CD4-positive, CD25-positive, alpha-beta regulatory T cell (primary cell): ENCODE measurements at places on chromosomes 1 and 21.

- DNase-seq = no peak
Observed at GRCh38 chr1:24276791-24277190, 42.4 kb upstream of the GRHL3 start.

DNA sequence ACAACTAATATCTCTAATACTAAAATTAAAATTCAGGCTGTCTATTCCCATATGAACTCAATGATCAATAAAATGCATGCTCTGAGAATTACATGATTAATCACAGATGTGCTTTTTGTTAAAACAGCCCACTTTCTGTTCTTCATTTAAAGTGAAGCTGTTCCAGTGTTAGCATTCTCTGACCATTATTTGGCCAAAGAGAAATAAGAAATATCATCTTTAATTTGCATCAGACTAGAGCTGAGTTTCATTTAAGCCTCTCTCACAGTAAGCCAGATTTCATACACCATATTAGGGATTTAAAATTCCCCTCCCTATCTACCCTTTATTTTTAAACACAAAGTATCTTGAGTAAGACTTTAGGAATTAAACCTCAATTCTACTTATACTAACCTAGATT, 261.6 kb downstream of the TPR start:
- no peak for DNase-seq

DNA sequence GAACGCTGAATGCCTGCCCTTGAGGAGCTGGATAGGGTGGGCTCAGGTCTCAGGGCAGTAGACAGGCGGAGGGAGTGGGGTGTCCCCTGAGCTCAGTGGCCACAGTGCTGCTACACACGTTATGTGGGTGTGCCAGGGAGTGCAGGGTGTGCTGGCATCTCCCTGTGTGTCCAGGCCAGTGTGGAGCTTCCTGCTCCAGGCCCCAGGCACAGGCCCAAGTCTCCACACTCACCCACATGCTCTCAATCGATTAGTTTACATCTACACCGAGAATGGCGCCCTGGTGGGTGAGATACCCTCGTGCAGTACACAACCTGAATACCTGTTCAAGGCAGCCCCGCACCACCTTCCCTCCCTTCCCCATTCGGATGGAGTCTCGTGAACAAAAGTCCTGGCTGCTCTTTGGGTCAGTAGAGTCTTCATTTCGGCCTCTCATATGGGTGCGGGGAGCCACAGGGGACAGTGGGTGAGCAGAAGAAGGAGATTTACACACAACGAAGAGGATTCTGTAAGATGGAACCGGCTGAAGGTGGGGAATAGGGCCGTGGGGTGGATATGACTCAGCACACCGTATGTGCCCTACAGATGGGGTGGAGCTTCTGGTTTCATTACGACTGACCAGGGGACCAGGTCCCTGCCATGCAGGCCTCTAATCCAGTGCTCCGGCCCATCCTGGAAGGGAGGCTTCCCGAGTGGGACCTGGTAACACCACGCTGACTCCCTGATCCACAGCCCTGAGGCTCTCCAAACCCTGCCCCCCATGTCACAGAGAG, 93.3 kb downstream of the SPSB1 start:
- DNase-seq = no peak

- no peak for DNase-seq
Observed at GRCh38 chr21:44706706-44707581, 4.4 kb downstream of the TSPEAR start.

DNA sequence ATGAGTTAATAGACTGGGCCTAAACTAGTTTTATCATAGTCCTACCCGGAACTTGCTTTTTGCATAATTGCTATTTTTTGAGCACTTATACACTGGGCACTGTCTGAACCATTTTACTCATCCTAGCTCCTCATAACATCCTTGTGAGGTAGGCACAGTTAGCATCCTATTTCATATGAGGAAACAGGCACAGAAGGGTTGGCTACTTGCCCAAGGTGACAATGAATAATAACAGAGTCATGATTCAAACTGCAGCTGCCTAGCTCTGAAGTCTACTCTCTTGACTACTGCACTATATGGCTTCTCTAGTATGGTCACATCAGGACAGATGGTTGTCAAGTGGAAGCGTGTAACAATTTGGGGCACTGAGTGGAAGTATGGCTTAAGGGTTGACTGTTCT, 18.2 kb upstream of the RC3H1 start:
- DNase-seq = no peak

DNA sequence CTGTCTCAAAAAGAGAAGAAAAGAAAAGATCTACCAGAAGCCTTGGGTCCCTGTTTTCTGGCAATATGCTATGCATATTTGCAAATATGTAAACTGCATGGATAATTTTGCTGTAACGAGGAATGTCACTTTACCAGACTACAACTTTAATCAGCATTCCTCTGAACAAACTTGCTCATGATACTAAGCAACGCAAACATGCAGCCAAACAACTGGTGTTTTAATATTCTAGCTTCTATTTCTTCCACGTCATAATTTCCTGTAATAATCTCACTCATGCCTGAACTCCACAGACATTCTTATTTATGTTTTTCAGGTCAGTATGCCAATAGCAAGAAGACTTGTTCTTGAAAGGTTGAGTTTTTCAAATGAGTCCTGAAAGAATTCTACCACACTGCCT, 114.1 kb downstream of the SIM2 start:
- no peak for DNase-seq

GRCh38 chr1:154726443-154726842, 118.5 kb upstream of the ADAR start:
- DNase-seq = no peak

DNA sequence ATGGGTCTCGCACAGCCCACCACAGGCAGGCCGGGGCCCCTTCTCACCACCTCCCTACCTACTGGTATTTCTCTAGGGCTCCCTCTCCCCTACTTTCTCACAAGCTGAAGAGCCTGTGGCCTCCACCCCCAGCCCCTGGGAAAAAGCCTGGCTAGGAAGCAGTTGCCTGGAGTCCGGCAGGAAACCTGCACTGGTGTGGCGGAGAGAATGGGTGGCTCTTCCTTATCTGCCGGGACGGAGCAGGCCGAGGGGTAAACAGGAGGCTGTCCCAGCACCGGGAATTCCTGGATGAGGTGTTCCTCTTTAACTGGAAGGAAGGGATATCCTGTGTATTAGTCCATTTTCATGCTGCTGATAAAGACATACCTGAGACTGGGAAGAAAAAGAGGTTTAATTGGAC, 125.8 kb downstream of the TLR5 start:
- no peak for DNase-seq

DNA sequence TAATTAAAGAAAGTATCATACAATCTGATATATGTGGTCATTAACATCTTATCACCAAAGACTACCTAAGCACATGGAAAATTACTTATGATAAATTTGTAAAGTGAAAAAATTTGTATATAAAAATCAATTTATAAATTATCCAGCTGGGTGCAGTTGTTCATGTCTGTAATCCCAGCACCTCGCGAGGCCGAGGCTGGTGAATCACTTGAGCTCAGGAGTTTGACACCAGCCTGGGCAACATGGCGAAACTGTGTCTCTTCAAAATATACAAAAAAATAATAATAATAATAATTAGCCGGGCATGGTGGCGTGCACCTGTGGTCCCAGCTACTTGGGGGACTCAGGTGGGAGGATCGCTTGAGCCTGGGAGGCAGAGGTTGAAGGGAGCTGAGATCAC, 82.8 kb upstream of the SYT6 start:
- no peak for DNase-seq

- no peak for DNase-seq
Observed at GRCh38 chr1:55958498-55958897, 620.9 kb downstream of the PLPP3 start.

DNA sequence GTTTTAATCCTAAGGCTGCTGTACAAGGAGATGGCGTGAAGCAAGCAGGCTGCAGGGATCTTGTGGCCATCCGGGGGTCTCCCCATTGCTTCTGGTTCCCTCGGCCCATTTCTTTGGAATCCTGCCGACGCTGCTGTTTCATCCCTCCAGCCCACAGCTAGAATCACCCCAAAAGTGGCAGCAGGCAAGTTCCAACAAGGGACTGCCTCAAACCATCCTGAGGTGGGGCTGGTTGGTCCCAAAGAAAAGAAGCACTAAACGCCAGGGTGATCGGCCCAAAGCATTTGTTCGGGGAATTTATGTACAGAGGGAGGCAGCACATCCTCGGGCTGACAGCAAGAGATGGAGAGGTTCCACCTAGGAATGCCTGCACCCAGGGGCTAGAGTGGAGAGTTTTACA, 4.5 kb upstream of the MIB2 start:
- no peak for DNase-seq

- DNase-seq = no peak
Observed at GRCh38 chr1:54844564-54844963, 42.4 kb downstream of the DHCR24 start.

- DNase-seq = peak; percentile 55
Observed at GRCh38 chr1:232978091-232978634, 27.8 kb downstream of the NTPCR start.

- no peak for DNase-seq
Observed at GRCh38 chr1:53061859-53062707, at the start of gene PODN. Gene PODN, plus strand, starts transcription at chr1:53062213. Its CDS starts 7,643 bp downstream, at chr1:53069856.

DNA sequence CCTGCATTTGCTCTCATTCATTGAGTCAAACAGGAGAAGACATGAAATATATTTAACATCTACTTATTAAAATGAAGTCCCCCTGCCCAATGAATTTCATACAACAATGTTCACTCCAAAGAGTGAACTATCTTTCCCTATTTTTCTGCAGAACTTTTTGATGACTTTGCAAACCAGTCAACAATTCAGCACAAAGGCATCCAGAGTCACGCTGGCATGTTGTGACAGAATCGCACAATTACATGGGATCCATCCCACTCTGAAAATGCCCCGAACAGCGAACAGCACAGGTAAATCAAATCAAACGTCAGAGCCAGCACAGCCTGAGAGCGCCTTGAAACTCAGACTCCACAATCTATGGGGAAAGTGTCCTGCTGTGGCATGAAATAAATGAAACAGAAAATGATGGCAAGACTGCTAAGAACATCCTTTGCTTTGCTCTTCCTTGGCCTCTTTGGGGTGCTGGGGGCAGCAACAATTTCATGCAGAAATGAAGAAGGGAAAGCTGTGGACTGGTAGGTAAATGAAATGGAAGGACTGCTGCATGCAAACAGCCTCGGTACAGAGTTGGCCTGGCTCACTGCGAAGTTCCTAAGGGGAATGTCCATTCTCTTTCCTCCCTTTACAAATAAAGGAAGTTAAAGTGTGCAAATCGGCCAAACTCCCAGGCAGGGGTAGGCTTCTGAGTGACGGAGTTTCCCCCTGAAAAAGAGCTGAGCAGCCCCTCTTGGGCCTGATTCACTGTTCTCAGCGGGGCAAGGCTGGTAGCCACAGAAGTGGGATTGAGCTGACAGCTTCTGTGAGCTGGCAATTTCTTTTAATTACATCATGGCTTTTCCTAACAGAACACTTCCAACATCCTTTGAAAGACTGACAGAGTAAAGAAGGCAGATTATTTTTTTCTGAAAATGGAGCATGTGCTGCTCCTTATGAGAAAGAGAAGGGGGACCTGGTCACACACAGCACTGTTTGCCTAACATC, at the start of gene DNASE2B:
Gene DNASE2B (plus strand): TSS at position 310 of the 981 bp plus-strand sequence. CDS start 81 bp downstream, at position 391.
- DNase-seq = no peak

GRCh38 chr1:93692983-93693591, 11.4 kb upstream of the BCAR3 start:
- no peak for DNase-seq

GRCh38 chr21:33674226-33674625, 31.9 kb downstream of the ITSN1 start:
- DNase-seq = no peak

DNA sequence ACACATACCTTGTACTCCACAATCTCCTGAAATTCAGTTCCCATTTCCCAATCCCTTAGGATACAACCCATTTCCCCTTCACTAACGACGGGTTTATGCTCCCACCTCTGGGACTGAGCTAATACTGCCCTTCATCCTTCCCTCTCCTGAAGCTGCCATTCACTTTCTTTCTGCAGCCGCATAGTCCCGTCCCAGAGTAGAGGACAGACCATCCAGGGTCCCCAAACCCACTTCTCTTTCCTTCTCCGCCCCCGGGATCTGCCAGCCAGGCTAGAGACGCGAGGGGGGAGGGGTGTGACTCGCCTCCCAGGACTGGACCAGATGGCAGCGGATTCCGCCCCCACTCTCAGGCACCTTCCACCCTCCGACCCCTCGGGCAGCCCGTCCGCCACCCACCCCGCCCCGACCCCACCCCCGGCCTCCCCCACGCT, 679 bp downstream of the ABL2 start:
- peak; percentile 4 for DNase-seq

DNA sequence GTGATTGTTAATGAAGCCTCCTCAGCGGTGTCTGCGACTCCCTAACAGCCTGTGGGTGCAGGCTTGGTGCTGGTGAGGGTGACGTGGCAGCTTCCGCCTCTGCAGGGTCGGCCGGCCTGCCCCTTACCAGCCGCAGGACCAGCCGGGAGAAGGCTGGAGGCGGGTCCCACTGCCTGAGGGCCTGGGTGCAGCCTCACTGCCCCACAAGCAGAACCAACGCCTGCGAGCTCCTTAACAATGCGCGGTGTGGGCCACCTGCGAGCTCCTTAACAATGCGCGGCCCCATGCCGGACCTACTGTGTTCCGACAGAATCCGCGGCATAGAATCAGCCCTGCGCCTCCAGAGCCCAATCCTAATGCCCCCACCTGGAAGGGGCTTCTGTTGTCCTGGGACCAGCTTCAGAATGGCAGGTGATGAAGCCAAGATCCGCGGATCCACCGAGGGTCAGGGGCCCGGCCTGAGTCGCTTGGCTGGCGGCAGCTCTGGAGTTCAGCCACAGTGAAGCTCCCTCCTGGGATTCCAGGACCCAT, 54.4 kb upstream of the AJAP1 start:
- DNase-seq = no peak

- no peak for DNase-seq
Observed at GRCh38 chr1:245671349-245671748, 516.6 kb downstream of the KIF26B start.

DNA sequence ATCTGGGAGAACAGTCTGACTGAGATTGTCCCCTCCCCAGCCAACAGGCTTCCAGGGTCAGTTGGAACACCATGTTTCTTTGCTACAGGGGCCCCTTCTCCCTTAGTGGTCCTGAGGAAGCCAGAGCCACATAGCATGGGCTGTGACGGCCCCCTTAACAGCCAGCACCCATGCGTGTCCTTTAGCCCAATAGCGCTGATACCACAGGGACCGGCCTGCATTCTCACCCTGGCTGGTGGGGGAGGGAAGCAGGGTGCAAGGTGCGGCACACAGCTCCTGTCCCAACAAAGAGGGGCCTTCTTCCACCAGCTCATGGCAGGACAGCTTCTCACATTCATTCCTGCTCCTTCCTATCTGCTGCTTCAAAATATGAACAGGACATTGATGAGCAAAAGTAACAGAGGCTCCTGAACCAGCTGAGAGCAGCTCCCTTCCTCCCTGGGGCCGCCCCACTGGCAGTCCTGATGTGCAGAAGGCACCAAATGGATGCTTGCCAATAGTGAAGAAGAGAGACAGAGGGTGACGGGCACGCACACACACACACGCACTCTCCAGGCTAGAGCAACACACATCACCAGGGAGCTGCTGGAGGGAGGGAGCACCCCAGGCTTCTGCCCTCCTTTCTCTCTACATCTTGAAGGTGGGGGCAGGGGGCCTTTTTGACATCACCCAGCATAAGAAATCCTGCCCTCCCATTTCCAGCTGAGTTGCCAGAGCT, 99.4 kb downstream of the CRYAA start:
- DNase-seq = no peak

- no peak for DNase-seq
Observed at GRCh38 chr21:40095477-40095876, 228.2 kb downstream of the PCP4 start.

GRCh38 chr1:118304722-118305359, 119.8 kb upstream of the SPAG17 start:
- no peak for DNase-seq

- DNase-seq = no peak
Observed at GRCh38 chr1:27106561-27107323, 48.2 kb downstream of the SLC9A1 start.
